ENCODE measurements at places on chromosomes 2 and 18. TPM values are rescaled to one million over a fixed set of nuclear protein-coding genes. Genes with fewer than 3 reads are reported as not detected.

Gene ASPRV1
- 0.46 TPM for total RNA-seq

Gene TRPM8
- not detected for total RNA-seq

Gene TUBA4A
- 156 TPM for total RNA-seq

Gene FER1L5
- total RNA-seq = not detected

Gene RPRM
- total RNA-seq = not detected

Gene DPP10
- total RNA-seq = not detected

Gene EMILIN1
- 76.9 TPM for total RNA-seq

Gene ANKRD36
- total RNA-seq = 6.9 TPM

Gene ALK
- 0.09 TPM for total RNA-seq

Gene TMEM17
- 1.6 TPM for total RNA-seq

Gene MYO7B
- 0.56 TPM for total RNA-seq

Gene ST6GAL2
- total RNA-seq = 1.1 TPM

Gene HOXD9
- total RNA-seq = 0.40 TPM

Gene OR6B2
- not detected for total RNA-seq

Gene POU3F3
- not detected for total RNA-seq
